ENCODE measurements at places on chromosomes 1 and 21.

DNA sequence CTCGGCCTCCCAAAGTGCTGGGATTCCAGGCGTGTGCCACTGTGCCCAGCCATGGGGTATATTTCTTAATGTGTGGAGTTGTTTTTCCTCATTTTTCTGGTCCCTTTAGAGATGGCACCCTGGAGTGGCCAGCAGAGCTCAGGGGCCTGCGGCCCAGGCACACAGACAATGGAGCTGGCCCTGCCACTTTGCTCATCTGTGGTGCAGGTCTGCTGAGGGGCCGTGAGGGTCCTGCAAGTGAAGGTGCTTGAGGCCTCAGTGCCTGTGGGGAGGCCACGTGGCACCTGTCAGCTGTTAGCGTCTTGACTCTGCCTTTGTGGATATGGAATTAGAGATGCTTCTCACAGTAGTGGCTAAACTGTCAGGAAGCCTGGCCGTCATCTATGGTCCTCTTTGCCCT lies 7.5 kb downstream of the COL18A1 start:
- DNase-seq = no peak

DNA sequence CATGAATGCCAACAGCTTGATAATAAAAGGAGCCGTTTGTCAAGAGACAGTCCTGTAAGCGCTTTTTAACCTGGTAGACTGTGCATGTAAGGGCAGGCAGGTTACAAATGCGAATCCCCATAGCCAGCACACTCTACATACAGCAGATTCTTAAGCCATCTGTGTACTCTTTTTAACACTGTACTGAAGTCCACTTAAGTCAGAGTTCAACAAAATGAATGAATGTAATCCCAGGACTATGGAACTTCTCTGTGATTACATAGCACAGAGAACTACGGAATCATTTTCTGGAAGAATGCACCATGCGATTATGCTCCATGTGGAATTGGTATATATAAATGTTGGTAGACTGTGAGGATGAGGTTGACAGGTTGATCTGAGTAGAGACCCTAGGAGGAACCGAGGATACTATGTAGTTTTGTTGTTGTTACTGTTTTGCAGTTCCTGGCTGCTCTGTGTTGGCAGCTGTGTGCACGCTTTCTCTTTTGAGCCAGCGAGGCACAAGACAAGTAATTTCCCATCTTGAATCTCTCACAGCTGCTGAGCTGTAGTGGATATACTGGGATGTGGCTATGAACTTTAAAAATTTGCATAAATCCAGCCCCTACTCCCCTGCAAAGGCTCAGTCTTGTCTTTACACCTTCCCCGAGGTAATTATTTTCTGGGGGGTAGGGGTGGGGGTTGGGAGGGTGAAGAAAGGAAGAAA lies 21.9 kb downstream of the LRRC8D start:
- no peak for DNase-seq

DNA sequence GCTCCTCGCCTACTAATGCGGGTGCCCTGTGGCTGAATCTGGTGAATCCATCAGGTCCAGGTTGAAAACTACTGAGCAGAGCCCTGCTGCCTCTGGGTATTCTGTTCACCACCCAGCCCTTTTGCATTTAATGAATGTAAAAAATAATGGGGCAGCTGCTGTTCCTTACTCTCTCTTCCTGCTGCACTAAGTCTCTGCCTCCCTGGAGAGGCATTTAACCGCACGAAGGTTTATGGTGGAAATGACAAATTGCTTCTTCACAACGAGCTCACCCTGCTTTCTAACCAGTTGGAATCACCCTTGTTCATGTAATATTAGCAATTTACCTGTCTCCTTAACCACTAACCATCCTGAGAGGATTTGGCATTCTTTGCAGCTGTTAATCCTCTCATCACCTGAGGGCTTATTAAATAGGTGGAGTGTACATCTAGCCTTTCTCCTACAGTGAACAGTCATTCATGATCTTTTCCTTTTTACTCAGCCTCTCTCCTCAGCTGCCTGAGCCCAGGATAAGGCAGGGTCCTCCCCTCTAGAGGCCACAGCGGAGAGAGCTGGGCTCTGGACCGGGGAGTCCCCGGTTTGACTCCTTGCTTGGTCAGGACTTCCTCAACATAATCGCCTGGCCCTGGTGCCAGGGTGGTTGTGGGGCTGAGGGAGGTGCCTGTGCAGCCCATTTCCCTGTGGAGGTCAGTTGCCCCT lies 97.6 kb downstream of the NOS1AP start:
- no peak for DNase-seq

- DNase-seq = no peak
These were observed 69.0 kb downstream of the DDR2 start for GRCh38 chr1:162701286-162701685.

DNA sequence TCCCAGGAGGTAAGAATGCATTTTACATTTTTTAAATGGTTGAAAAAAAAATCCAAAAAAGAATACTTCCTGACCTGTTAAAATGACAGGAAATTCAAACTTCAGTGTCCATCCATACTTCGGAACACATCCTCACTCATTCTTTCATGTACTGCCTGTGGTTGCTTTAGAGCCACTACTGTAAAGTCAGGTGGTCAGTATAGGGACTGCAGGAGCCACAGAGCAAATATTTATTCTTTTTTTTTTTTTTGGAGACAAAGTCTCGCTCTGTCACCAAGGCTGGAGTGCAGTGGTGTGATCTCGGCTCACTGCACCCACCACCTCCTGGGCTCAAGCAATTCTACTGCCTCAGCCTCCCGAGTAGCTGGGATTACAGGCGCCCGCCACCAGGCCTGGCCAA lies 124.7 kb downstream of the CLIC6 start:
- no peak for DNase-seq

GRCh38 chr1:2967329-2967725 lies 53.9 kb upstream of the ACTRT2 start:
- DNase-seq = no peak

GRCh38 chr1:156747742-156748669 lies 3.5 kb downstream of the HDGF start:
- no peak for DNase-seq

- DNase-seq = no peak
These were observed 84.5 kb downstream of the COLGALT2 start for GRCh38 chr1:183953031-183953430.

- no peak for DNase-seq
These were observed 25.2 kb downstream of the CRNN start for GRCh38 chr1:152388889-152389288.

DNA sequence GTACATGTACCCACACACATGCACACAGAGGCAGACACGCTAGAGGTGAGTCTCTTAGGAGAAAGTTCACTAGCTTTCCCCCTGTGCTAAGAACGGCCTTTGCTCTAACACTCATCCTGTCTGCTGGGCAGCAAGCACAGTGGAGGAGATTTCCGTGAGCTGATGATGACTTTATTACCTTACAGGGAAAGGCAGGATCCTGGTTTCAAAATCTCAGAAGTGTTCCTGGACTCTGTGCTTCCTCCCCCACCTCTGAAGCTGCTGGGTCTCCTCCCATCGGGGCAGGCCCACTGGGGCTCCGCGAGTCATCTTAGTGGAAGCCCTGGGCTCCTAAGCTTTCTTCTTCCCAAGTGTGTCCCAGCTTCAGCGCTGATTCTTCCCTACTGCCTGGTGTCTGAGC lies 2.7 kb downstream of the FAM3B start:
- DNase-seq = no peak

- DNase-seq = no peak
These were observed 9.6 kb downstream of the PARS2 start for GRCh38 chr1:54754486-54755285.

DNA sequence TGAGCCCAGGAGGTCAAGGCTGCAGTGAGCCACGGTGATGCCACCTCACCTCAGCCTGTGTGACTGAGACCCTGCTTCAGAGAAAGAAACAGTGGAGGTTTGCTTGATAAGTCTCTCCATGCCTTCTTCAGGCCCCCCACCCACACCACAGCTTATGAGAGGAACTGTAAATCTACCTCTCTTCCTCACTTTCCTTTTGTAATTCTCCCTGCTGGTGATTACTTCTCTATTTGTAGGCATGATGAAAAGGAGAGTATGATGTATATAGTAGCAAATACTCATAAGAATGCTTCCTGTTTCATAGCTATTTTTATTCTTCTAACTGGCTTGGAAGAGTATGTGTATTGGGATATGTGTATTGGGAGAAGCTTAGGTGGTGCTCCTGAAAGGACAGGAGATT lies 186.3 kb downstream of the VPS13D start:
- no peak for DNase-seq

Measured in stimulated activated CD4-positive, alpha-beta T cell treated with anti-CD3 and anti-CD28 coated beads, Interleukin-12 subunit alpha, Interleukin-12 subunit beta, amount 100 ng/mL, for 24 hours (primary cell).